ENCODE measurements at places on chromosomes 5 and 9.

DNA sequence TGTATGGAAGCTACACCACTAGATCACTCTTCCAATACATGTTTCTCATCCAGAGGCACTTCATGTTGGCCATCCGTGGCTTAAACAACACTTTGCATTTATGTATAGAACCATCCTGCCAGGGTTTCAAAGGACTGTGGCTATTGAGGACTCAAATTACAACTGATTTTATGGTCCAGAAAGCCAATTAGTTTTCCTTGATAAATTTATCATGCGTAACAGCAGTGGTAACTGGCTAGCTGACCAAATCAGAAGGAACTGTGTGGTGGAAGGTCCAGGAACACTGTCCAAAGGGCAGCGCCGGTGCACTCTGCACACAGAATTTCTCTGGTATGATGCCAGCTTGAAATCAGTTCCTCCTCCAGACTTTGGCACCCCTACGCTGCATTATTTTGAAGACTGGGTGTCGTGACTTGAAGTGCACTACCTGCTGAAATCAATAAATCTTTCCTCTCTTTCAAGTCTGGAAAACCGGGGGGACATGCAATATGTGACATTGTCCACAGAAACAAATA is 69.3 kb upstream of the TMEM252 start:
- no peak for DNase-seq

- DNase-seq: no peak
Observed at GRCh38 chr9:132791699-132792240, 86.3 kb downstream of the AK8 start.

- DNase-seq: no peak
Observed at GRCh38 chr9:79985264-79985663, 413.5 kb downstream of the TLE4 start.

DNA sequence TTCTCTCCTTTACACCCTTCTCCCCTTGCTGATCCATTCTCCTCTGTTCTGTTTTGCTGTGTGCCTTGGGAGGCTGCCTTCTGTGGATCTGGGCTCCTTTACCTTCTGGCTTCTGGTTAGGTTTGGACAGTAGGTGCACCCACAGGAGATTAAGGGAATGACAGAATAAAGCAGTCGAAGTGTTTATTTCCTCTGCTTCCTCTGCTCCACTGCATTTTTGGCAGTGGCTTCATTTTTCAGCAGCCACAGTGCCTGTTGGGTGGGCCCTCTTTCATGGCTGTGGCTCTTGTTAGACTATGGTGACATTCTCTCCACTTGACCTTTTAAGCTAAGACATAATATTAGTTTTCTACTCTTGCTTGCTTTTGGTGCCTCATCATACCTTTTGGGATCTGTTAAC is 144.1 kb downstream of the CCDC171 start:
- DNase-seq: no peak

- DNase-seq: no peak
Observed at GRCh38 chr9:70085241-70085640, 41.6 kb downstream of the MAMDC2 start.

GRCh38 chr5:169746147-169746694 is 109.1 kb downstream of the DOCK2 start:
- no peak for DNase-seq

DNA sequence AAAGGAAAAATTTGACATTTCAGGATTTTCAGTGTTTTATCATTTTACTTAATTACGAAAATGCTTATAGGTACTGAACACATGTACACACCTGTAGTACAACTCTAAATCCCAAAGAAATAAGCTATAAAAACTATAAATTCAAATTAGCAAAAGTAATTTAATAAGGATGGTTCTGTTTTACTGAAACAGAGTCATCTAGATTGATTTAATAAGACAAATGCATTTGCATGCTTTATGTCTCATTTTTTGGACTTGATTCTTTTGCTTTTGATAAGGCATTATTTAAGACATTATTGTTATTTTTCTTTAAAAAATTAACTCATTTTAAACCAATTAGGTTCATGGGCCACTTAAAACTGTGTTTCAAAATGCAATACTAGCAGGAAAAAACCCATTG is 201.2 kb downstream of the PIK3R1 start:
- no peak for DNase-seq

DNA sequence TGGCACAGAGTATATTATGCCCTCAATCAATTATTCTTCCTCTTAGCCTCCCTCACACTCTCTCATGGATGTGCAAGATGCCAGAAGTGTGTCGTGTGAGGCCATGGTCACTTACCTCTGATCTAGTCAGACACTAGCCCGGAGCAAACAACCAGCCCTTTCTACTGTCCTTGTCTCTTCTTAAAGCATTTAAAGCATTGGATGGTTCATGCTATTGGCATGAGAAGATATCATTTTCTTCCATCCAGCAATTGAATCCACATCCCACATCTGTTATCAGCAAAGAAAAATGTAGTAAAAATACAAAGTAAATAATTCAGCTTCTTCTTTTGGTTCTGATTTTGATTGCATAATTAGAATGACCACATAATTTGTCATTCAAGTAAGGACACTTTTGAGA is 267.2 kb upstream of the ACO1 start:
- DNase-seq: no peak

- no peak for DNase-seq
Observed at GRCh38 chr9:137244486-137245449, 3.7 kb downstream of the TUBB4B start.

- DNase-seq: no peak
Observed at GRCh38 chr5:150660108-150660831, 781 bp upstream of the MYOZ3 start.

Measured in T-helper 1 cell (primary cell).